ENCODE measurements at places on chromosomes 5 and 9. TPM values are rescaled to one million over a fixed set of nuclear protein-coding genes. Genes with fewer than 3 reads are reported as not detected.

SLC35A4 gene
- 64.0 TPM for total RNA-seq

ADGRD2 gene
- not detected for total RNA-seq

SGCD gene
- 4.2 TPM for total RNA-seq

DNA sequence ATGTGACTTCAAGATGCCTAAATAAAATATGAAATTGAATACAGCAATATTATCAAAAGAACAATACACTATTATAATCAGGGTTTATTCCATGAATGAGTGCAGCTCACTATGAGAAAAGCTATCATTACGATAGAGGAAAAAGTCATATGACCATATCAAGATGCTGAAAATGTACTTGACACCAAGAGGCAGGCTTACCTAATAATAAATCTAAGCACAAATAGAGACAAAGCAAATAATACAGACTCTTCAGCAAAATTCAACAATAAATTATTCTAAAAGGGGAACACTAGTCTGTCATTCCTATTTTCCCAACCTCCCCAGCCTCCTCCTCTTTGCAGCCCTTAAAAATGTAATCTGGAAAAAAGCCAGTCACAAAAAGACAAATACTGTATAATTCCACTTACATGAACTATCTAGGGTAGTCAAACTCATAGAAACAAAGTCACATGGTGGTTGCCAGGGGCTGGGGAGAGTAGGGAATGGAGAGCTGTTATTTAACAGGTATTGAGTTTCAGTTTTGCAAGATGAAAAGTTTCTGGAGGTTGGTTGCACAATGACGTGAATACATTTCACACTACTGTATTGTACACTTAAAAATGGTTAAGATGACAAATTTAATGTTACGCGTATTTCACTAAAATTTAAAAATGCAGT is 148.4 kb downstream of the NFIB start:
- no peak for DNase-seq
- H3K27ac ChIP-seq: no peak overlapping the region
- H3K36me3 ChIP-seq: no peaks in the 10 kb centered on the region
- no peaks in the 10 kb centered on the region for H3K4me1 ChIP-seq

- H3K27ac ChIP-seq: no peak overlapping the region
- DNase-seq: no peak
- H3K36me3 ChIP-seq: no peaks in the 10 kb centered on the region
- H3K27me3 ChIP-seq: no peaks in the 10 kb centered on the region
- peaks cover 35% of the 10 kb centered on the region for H3K4me1 ChIP-seq
These were observed 126.0 kb upstream of the BOD1 start for GRCh38 chr5:173742432-173742816.

GRCh38 chr9:81620002-81620390 is 69.4 kb downstream of the TLE1 start:
- H3K4me3 ChIP-seq: no peak overlapping the region
- H3K27me3 ChIP-seq: no peaks in the 10 kb centered on the region
- peaks cover 34% of the 10 kb centered on the region for H3K4me1 ChIP-seq
- H3K36me3 ChIP-seq: peaks cover 6% of the 10 kb centered on the region
- no peak overlapping the region for H3K27ac ChIP-seq

DNA sequence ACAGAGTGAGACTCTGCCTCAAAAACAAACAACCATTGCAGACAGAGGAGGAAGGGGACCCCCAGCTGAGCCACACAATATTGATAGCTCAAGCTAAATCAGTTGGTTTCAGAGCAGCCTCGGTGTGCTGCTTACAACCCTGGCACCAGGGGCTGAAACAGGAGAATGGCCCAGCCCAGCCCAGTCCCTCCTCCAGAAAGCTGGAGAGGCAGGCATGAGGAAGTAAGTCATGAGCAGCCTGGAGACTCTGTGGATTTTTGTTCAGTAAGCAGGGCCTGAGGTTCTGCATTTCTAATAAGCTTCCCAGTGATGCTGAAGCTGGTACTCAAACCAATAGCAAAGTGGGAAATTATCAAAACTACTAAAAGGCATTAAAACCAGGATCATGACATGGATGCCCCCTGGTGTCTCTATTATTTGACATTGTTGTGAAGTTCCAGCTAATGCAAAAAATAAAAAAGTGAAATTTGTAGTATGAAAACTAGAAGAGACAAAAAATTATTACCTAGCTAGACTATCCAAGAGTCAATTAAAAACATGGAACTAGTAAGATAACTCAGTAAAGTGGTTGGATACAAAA is 14.2 kb downstream of the PRRT1B start:
- H3K4me3 ChIP-seq: no peak overlapping the region
- no peak for DNase-seq
- H3K36me3 ChIP-seq: no peaks in the 10 kb centered on the region
- H3K27me3 ChIP-seq: peaks cover 21% of the 10 kb centered on the region
- no peak overlapping the region for H3K27ac ChIP-seq

DNA sequence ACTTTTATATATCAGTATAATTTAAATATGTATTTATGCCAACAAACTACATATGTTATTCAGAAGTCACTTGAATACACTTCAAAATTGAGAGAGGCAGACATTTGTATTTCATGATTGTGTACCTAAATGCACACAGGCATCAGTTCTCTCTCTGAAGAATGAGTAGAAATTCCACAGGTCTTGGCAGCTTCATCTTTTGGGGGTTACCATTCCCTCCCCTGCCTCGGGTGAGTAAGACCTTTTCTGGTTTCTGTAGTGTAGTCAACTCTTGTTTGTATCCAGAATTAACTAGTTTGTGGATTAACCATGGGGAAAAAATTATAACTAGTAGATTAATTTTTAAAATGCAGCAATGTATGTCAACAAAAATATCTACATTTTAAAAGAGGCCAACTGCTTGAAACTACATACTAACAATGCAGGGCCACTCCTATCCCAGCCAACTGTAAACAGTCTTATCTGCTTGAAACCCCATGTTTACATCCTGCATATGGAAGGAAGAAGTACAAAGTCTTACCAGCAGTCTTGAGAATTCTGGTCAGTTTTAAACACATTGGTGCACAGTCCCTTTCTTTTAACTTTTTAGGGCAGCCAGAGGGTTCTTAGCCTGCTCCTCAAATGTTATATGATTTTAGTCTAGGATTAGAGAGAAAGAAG is 339.6 kb upstream of the KIF2A start:
- H3K27me3 ChIP-seq: no peaks in the 10 kb centered on the region
- no peak for DNase-seq
- H3K27ac ChIP-seq: no peak overlapping the region
- H3K36me3 ChIP-seq: no peaks in the 10 kb centered on the region

- H3K4me1 ChIP-seq: peaks cover 4% of the 10 kb centered on the region
- no peak for DNase-seq
- H3K27ac ChIP-seq: no peak overlapping the region
- no peaks in the 10 kb centered on the region for H3K36me3 ChIP-seq
These were observed 14.4 kb downstream of the PDE6A start for GRCh38 chr5:149930043-149930748.

Data from spleen (tissue), 13 donors.